GM12891 (cell line): ENCODE measurements at places on chromosomes 1 and 21.

DNA sequence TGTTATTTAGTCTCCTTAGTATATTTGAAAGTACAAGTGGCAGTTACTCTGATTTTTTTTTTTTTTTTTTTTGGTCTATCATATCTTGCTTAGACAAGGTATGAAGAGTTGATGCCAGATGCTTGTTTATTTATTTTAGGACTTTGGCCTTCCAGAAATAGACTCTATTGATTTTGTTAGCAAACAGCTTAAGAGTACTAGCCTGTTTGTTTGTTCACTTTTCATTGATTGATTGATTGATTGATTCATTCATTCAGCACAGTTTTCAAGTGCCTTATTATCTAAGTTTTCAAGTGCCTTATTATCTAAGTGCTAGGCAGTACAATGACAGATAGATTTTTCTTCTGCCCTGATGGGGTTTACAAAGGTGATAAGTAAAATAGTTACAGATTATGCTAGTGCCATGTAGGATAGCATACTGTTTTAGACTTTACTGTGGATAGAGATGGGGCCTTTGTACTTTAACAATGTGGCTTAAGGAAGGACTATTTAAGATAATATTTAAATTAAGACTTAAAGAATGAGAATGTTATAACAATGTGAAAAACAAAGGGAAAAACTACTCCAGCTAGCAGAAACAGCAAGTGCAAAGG is 50.5 kb downstream of the MTF2 start:
- DNase-seq = no peak

- DNase-seq = no peak
Measured at GRCh38 chr1:15849775-15850324, 2.3 kb downstream of the SPEN start.

DNA sequence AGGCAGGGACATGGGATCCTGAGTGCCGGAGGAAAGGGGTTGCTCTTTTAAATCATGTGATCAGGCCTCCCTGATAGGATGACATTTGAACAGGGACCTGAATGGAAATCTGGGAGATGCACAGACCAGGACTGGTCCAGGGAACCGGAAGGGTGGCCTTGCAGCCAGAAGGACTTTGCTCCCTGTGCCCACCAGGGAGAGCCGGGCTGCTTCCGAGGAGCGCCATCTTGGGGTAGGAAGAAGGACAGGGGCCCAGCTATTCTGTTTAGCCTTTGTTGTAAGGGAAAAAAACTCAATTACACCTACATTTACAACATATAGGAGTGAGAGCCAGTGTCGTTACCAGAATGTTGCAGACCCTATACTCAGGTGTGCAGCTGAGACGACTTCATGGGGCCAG is 5.5 kb downstream of the KLHDC7A start:
- no peak for DNase-seq

- DNase-seq = no peak
Measured at GRCh38 chr1:206863266-206863665, 2.2 kb upstream of the IL20 start.

- DNase-seq = no peak
Measured at GRCh38 chr1:93876244-93876643, 2.8 kb downstream of the DNTTIP2 start.

DNA sequence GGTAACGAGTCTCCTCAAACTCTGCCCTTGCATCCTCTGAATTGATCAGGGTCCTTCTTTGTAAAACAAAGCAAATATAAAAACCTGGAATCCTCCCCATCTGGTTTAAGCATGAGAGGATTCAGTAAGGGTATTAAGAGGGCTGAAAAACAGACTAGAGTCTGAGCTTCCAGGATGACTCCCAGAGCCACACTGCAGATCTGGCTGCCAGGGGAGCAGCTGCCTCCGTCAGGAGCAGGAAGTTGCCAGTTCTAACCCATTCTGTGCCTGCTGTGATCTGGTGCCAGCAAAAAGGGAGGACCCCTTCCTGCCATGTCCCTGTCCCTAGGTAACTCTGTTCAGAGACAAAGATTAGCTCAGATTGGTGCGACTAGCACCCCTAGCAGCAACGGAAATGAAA is 27.5 kb downstream of the SERTAD4 start:
- DNase-seq = no peak

DNA sequence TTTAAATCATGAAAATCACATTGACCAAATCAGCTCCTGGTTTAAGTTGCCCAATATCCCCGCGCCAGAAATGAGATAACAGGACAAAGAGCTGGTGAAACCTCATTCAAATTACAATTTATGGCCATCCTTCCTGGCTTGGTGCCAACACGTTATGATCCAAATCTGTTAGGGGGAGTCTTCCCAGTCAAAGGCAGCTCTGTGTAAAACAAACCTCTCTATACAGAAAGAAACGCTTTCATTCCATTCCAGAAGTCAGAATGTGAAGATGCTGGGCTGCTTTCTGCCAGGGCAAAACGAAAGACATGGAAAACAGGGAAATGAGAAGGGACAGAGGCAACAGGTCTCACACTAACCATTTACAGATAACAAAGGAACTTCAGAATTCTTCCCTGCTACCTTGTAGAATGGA is 53.5 kb upstream of the TIAM1 start:
- DNase-seq = no peak

GRCh38 chr1:198391393-198392020 is 149.0 kb downstream of the ATP6V1G3 start:
- DNase-seq = no peak

GRCh38 chr1:29319300-29320110 is 83.2 kb downstream of the PTPRU start:
- no peak for DNase-seq

- no peak for DNase-seq
Measured at GRCh38 chr1:205247130-205247921, 19.6 kb downstream of the TMCC2 start.

- no peak for DNase-seq
Measured at GRCh38 chr1:44359234-44359935, 4.3 kb upstream of the ERI3 start.

- no peak for DNase-seq
Measured at GRCh38 chr21:42010507-42011495, 641 bp upstream of the ZBTB21 start.

DNA sequence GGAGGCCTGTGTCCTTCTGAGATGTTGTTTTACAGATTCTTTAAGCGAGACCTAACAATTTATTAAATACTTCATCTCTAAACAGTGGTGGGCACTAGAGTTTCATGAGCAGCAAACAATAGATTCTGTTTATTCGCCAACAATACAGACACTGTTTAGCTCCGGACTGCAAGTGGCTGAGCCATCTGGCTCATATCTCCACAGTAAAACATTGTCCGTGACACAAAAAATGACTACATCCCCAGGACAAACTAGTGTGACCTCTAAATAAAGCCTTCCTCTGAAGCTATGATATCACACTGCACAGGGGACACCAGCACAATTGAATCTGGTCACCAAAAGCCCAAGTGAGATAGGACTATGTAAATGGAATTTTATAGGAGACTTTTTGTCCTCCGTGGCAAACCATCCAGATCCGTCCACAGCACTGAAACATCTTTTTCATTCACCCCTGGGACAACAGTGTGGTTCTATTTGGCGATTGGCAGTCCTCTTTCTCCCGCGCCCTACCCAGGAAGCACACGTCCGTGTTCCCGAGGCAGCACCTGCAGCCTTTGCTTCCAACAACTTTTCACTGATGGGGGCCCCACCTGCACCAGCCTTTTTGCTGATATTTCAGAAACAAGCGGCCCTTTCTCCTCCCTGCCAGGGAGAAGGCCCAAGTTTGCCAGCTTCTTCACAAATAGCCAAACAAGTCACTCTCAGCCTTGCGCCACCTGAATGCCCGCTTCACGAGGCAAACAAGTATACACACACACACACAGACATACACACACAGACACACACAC is 47.4 kb downstream of the OLIG1 start:
- no peak for DNase-seq

DNA sequence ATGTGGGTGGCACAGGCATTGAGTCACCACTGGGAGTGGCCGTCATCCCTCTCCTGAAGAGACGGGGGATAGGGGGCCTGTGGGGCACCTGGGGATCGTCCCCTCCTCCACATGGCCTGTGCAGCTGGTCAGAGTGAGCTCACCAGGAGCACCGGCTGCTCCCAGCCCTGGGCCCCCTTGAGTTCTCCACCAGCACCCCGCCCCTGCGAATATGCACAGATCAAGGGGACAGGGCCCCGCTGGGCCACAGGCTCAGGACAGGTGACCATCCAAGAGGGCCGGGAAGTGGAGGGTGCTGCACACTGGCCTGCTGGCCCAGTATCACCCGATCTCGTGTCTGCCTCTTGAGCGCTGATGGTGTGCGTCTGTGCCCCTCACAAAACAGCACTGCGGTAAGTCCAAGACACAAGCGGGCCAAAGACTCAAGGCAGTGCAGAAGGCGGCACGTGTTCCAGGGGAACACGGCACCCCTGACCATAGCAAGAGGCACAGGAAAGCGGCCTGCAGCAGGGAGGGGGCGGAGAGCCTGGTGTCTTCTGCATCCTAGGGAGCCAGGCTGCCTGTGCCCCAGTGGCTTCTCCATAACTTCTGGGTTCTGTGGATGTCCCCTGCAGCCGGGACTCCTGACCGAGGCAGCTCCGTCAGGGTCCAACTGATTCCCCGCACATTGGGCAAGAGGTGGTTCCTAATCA is 18.1 kb upstream of the TSPEAR start:
- DNase-seq = no peak

DNA sequence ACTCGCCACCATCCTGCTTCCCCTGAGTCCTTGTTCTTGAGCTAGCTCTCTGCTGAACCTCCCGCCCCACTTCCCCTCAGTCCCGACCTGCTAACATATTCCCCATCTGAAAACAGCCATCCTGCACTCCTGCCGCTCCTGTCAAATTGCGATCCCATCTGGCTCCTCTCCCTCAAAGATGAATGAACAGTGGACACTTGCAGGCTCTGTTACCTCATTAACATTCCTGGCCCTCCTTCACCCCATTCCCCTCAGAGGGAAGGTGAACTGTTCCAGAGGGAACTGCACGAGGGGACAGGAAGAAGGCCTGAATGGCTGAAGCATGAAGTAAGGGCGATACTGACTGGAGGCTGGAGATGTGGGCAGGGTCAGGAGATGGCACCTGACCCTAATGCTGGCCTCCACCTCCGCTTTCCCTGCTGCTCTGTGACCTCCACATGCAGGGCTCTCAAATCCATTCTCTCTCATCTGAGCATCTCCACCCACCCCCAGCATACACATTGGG is 7.4 kb upstream of the CELSR2 start:
- no peak for DNase-seq

- no peak for DNase-seq
Measured at GRCh38 chr1:236167578-236167977, 25.2 kb downstream of the GPR137B start.

GRCh38 chr1:9198538-9199361 is 35.8 kb upstream of the H6PD start:
- no peak for DNase-seq

DNA sequence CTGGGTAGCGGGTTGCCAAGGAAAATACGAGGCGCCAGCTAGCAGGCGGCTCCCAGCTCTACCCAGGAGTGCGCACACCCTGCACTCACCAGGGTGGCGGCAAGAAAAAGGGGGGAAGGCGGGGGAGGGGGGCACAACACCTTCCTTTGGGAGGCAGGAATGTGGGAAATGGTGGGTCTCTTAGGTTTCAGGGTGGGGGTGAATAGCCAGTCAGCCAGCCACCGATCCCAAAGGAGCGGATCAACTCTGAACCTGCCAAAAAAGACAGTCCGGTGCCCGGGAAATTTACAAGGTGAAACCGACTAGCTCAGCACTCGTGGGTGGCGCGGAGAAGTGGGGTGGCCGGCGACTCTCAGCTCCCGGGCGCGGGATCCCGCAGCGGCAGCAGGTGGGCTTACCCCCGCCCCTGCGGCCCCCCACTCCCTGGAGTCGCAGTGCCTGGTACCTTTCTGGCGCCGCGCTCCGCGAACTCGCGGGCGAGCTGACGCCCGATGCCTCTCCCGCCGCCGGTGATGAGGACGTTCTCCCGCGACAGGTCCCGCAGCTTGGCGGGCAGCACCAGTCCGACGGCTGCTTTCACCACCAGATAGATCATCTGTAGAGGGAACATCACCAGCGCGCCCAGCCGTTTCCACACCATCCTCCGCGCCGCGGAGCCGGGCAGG is 1.2 kb downstream of the DHRS3 start:
- DNase-seq = no peak

DNA sequence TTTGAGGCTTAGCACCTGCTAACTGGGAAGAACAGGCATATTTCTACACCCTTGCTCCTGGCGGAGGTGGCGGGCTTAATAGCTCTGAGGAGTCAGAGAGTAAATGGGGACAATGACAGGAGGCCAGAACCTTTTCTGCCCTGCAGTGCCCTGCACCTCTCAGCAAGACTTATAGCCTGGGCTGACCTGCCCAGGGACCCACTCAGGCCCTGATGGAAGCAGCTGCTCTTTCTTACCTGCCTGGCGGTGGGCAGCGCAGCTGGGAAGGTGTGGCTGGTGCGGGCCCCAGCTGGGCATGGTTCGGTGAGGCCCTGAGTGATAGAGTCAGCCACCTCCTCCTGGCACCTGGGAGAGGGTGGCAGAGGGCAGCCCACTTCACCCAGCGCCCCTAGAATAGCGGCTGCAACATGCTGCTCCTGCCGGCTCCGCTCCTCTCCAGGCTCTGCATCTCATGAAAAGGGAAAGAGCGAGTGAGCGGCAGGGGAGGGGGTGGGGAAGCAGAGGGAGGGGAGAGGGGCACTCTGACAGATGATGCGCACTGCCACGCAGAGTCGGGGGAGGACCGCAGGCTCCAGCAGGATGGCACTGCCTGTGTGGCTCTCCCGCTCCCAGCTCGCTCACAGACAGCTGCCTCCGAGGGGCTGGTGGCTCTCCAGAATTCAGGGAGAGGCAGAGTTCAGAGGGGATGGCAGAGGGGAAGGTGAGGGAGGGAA is at the start of gene RGS8:
Gene RGS8, minus strand, starts transcription at position 472 of the 713 bp plus-strand sequence. CDS start 14,938 bp downstream, outside the sequence.
- no peak for DNase-seq

- DNase-seq = no peak
Measured at GRCh38 chr1:29785137-29785527, 548.8 kb downstream of the PTPRU start.

DNA sequence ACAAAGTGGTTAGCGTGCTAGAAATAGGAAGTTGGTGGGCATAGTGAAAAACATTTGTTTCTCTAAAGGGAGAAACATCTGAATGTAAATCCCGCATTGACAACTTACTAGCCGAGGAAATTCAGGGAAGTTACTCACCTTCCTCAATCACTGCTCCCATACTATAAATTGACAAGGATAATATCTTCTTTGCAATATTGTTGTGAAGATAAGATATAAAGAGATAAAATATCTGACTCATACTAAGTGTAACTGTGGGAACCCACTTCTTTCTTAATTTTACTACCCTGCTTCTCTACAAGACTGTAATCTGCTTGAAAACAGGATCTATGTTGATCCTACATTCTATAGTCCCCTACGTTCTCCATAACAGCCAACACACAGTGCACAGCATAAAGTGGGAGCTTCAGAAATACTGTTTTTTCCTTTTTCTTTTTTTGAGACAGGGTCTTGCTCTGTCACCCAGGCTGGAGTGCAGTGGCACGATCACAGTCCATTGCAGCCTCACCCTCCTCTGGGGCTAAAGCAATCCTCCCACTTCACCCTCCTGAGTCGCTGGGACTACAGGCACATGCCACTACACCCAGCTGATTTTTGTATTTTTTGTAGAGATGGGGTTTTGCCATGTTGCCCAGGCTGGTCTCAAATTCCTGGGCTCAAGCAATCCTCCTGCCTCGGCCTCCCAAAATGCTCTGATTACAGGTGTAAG is 57.4 kb upstream of the C1orf21 start:
- no peak for DNase-seq

- no peak for DNase-seq
Measured at GRCh38 chr1:33768821-33769220, 95.1 kb upstream of the HMGB4 start.

- DNase-seq = no peak
Measured at GRCh38 chr1:86305731-86306130, 90.4 kb downstream of the ODF2L start.

- no peak for DNase-seq
Measured at GRCh38 chr1:223622132-223622842, 43.2 kb downstream of the CAPN8 start.

- no peak for DNase-seq
Measured at GRCh38 chr1:239956263-239956662, 135.4 kb upstream of the FMN2 start.
